Caudate nucleus (tissue), 63 donors: ENCODE measurements at places on chromosomes 4 and X.

DNA sequence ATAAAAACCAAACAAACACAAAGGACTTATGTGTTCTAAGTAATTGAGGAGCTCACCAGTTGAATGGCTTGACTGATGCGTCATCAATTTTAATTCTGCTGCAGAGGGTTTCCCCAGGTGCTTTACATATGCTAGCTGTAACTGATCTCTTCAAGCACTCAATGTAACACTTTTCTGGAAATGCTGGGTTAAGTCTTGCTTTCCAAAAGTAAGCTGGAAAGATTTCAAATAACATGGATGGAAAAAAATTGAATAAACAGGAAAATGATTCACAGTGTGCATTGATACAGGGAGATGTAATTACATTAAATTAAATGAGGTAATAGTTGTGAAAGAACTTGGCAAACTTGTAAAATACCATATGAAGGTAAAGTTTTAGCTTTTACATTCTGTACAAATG is 186.7 kb upstream of the WDFY3 start:
- no peak for DNase-seq

DNA sequence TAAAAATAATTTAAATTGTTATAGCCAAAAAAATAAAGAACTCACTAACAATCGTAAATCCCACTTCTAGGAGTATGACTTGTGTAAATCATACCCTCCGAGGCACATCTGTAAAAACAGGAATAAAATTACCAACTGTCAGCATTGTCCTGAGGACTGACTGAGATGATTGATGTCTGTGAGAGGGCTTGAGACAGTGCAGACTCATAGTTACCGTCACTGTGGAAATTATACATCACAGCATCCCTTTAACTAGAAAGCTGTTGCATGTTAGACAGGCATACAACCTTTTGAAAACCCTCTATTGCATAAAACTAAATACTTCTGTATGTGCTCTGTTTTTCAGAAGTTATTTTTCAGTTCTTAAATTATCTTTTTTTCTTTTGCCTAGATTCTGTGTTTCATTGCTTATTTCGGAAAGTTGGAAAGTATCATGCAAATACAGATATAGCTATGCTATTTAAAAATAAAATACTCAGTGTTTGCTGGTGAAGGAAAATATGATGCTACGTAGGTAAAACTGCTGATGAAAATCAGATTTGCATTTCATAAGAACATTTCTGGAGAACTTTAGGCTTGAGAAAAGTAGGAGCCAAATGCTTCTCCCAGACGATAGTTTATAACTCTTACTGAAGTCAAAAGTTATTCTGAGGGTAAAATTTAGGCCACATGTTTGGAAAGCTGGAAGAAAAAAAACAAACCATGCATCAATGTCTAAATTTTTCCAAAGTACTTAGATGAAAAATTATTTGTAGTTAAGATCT is 13.6 kb upstream of the RBPJ start:
- no peak for DNase-seq

DNA sequence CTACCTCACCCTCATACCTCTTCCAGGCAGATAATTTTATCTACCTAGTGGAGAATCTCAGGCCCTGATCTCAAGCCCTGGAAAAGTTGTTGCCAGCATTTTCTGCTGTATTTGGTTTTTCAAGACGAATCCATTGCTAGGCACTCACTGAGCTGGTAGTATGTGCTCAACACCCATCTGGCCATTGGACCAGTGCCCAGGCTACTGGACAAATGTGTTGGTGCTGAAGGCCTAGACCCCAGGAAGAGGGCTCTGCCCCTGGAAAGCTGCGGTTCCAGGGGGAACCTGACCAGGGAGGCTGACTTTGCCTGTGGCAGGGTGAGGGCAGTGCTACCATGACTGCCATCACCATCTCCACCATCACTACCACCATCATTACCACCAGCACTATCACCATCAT is 72.4 kb downstream of the PSAPL1 start:
- DNase-seq = no peak

- DNase-seq = no peak
Measured at GRCh38 chrX:26915064-26915463, 548.1 kb downstream of the PPP4R3C start.
